Neural cell (in vitro differentiated cells): ENCODE measurements at places on chromosomes 16 and 17. TPM values are rescaled to one million over a fixed set of nuclear protein-coding genes. Genes with fewer than 3 reads are reported as not detected.

The ITGA2B gene
- polyA plus RNA-seq, result 3.1 and 3.9 TPM in 2 replicates

The CX3CL1 gene
- 3.8 and 4.9 TPM in 2 replicates for polyA plus RNA-seq

The STH gene
- polyA plus RNA-seq, result not detected in 2 replicates

The FOXC2 gene
- not detected in 2 replicates for polyA plus RNA-seq

The MIS12 gene
- 41.4 and 47.5 TPM in 2 replicates for polyA plus RNA-seq

The KRTAP16-1 gene
- polyA plus RNA-seq, result not detected in 2 replicates

The RNPS1 gene
- 180 and 195 TPM in 2 replicates for polyA plus RNA-seq

The SLC4A1 gene
- 0.05 TPM in 1 of 2 replicates, not detected in the other for polyA plus RNA-seq

The CHST5 gene
- polyA plus RNA-seq, result 0.84 and 2.7 TPM in 2 replicates

The TCAP gene
- 3.3 and 3.7 TPM in 2 replicates for polyA plus RNA-seq

The ERI2 gene
- 17.0 and 46.9 TPM in 2 replicates for polyA plus RNA-seq

The FAM171A2 gene
- polyA plus RNA-seq, result 73.6 and 88.3 TPM in 2 replicates

The SMIM36 gene
- polyA plus RNA-seq, result not detected in 2 replicates

The TMEM92 gene
- polyA plus RNA-seq, result not detected in 2 replicates

The FADS6 gene
- not detected in 2 replicates for polyA plus RNA-seq

The CA7 gene
- not detected in 2 replicates for polyA plus RNA-seq

The KRTAP2-1 gene
- polyA plus RNA-seq, result not detected in 2 replicates
